ENCODE measurements at places on chromosomes 12 and 14.

DNA sequence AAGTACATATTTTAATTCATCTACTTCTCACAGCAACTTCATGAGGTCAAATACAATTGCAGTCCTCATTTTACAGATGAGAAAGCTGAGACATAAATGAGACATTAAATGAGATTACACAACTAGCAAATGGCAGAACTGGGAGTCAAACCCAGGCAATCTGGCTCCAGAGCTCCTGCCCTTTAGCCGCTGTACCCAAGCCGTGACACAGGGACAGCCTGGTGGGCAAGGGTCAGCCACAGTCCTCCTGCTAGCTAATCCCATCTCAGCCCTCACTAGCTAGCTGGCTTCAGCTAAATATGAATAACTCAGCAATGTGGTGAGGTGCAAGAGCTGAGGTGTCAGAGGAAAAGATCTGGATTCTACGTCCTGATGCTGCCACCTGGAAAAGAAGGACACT is 54.8 kb downstream of the NINJ2 start:
- peak overlapping the region; percentile 70 for H3K27ac ChIP-seq
- no peaks in the 10 kb centered on the region for H3K27me3 ChIP-seq
- no peak for DNase-seq
- H3K4me3 ChIP-seq, result no peak overlapping the region
- H3K4me1 ChIP-seq, result peaks cover 35% of the 10 kb centered on the region

GRCh38 chr14:100890061-100890850 is 13.3 kb downstream of the RTL1 start:
- H3K27ac ChIP-seq, result no peak overlapping the region
- H3K4me1 ChIP-seq, result no peaks in the 10 kb centered on the region
- no peak overlapping the region for H3K4me3 ChIP-seq
- peak; percentile 26 for DNase-seq
- H3K36me3 ChIP-seq, result no peaks in the 10 kb centered on the region
- H3K27me3 ChIP-seq, result no peaks in the 10 kb centered on the region

- no peaks in the 10 kb centered on the region for H3K27me3 ChIP-seq
- H3K27ac ChIP-seq, result no peak overlapping the region
- H3K4me1 ChIP-seq, result peaks cover 3% of the 10 kb centered on the region
- H3K4me3 ChIP-seq, result no peak overlapping the region
- no peak for DNase-seq
- H3K36me3 ChIP-seq, result peaks cover 50% of the 10 kb centered on the region
Observed at GRCh38 chr12:96015672-96016071, 19.5 kb upstream of the HAL start.

- H3K27ac ChIP-seq, result no peak overlapping the region
- no peak for DNase-seq
- H3K36me3 ChIP-seq, result peaks cover 19% of the 10 kb centered on the region
- no peaks in the 10 kb centered on the region for H3K27me3 ChIP-seq
- H3K4me1 ChIP-seq, result peaks cover 11% of the 10 kb centered on the region
Observed at GRCh38 chr14:102826751-102827675, 49.8 kb downstream of the TRAF3 start.

DNA sequence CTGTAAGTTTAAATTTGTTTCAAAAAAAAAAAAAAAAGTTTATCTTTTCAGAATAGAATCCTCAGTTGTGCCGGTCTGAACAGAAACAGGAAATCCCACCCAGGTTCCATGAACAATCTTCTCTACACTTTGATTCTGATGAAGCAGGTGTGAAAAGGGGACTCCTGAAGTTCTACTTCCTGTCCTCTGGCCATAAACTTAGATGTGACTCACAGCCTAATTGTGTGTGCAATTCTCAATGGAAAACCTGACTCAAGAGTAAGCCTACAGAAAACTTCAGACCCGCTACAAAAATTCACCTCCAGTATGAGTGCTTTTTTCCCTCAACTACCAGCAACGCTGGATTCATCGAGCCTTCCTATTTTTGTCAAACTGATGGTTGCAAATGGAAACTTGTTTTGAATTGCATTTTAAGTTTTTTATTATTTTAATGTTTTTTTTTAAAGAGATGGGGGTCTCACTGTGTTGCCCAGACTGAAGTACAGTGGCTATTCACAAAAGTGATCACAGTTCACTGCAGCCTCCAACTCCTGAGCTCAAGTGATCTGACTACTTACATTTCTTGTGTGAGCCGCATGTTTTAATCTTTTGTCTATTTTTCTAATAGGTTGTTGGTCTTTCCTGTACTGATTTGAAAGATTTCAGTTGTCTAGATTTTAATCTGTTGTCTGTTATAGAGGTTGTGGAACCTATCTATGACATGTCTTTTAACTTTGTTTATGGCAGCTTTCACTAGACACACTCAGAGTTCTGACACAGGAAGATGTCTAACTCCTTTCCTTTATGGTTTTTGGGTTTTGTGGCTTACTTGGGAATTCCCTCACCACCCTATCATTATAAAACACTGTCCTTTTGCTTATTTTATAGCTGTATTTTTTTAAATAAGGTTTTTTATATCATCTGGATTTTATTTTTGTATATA is 37.6 kb downstream of the ATG14 start:
- peaks cover 77% of the 10 kb centered on the region for H3K36me3 ChIP-seq
- no peak overlapping the region for H3K27ac ChIP-seq
- H3K4me3 ChIP-seq, result no peak overlapping the region

Data from heart left ventricle (tissue), 16 donors.